Kidney epithelial cell (primary cell): ENCODE measurements at places on chromosomes 6 and 20. TPM values are rescaled to one million over a fixed set of nuclear protein-coding genes. Genes with fewer than 3 reads are reported as not detected.

DNA sequence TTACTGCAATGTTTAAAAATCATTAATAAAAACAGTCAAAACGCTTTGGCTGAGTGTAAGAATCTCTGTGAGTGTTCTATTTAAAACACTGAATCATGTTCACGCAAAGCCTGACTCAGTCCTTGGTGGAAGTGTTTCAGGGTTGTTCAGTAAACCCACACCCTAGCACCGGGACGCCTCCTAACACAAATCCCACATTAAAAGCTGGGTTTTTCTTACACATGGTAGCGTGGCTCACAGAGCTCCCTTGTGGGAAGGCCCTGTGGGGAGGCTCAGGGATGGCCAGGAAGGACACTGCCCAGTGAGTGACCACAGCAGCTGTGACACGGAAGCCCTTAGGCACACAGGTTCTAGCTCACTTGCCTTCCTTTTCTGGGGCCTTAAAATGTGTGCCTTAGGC is 80.2 kb downstream of the GMPR start:
- no peak for DNase-seq

- no peak for DNase-seq
Observed at GRCh38 chr20:35199740-35200139, 26.8 kb upstream of the MMP24 start.

DNA sequence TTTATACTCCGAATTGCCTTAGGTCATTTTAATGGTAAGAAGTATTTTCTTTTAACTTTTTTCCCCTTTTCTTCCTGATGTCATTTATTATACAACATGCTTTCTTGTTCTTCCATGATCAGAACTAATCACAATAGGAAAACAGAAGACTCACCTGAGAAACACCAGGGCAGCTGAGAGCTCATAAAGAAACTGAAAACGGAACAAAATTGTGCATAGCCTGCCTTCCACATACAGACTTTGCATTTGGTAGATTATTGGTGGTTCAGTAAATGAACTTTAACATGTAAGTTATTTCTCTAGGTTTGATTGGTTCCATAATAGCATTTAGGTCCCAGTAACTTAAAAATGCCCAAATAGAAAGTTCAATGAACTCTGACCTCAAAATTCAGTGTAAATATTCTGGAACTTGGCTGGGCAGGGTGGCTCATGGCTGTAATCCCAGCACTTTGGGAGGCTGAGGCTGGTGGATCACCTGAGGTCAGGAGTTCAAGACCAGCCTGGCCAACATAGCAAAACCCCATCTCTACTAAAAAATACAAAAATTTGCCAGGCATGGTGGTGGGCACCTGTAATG is 161.1 kb upstream of the DTNBP1 start:
- no peak for DNase-seq

DNA sequence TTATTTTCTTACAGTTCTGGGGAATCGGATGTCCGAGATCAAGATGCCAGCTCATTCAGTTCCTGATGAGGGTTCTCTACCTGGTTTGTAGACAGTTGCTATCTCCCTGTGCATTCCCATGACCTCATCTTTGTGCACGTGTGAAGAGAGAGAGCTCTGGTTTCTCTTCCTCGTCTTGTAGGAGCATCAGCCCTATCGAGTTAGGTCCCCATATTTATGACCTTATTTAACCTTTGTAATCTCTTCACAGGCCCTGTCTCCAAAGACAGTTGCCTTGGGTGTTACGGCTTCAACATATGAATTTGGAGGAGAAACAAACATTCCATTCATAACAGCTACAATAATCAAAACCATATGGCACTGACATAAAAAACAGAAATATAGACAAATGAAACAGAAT is 455.3 kb downstream of the HACE1 start:
- no peak for DNase-seq

DNA sequence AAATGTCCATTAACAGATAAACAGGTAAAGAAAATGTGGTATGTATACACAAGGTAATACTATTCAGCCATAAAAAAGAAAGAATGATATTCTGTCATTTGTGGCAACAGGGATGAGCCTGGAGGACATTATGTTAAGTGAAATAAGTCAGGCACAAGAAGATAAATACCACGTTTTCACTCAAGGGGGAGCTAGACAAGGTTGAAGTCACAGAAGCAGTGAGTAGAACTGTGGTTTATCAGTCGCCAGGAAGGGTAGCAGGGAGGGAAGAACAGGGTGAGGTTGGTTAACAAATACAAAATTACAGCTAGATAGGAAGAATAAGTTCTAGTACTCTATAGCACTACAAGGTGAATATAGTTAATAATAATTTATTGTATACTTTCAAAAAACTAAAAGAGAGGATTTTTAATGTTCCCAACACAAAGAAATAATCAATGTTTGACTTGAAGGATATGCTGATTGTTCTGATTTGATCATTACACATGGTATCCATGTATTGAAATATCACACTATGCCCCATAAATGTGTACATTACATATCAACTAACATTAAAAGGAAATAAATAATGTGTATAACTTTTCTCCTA is 21.1 kb downstream of the RTN4IP1 start:
- peak; percentile 47 for DNase-seq

- DNase-seq = no peak
Observed at GRCh38 chr6:150949526-150949925, 84.0 kb downstream of the MTHFD1L start.

- DNase-seq = no peak
Observed at GRCh38 chr6:149097794-149098193, 219.7 kb upstream of the TAB2 start.

DNA sequence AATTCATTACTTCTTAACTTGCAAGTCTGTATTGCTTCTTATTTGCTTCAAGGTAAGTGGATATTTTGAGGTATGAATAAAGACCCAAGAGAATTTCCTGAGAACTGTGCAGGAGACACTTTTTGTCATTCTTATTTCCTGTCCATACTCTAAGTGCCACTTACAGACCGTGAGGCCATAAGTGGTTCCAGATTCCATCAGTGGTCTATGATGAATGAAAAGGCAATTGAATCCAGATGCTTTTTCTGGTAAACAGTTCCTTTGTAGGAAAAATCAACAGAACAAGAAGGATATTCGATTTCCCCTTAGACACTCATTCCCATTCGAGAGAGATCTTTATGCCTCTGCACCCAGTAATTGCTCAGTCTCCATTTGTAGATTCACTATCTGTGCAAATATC is 58.3 kb upstream of the PDE10A start:
- no peak for DNase-seq

Gene RIOK1
- total RNA-seq = 15.3 and 15.5 TPM in 2 replicates

Gene CENPQ
- total RNA-seq = 3.3 and 10.5 TPM in 2 replicates

Gene KCNQ5
- 1.9 and 2.5 TPM in 2 replicates for total RNA-seq

Gene MEP1A
- not detected in 2 replicates for total RNA-seq
